ENCODE measurements at places on chromosomes 3 and 15.

GRCh38 chr3:113234688-113235260, 23.4 kb downstream of the BOC start:
- DNase-seq = no peak

DNA sequence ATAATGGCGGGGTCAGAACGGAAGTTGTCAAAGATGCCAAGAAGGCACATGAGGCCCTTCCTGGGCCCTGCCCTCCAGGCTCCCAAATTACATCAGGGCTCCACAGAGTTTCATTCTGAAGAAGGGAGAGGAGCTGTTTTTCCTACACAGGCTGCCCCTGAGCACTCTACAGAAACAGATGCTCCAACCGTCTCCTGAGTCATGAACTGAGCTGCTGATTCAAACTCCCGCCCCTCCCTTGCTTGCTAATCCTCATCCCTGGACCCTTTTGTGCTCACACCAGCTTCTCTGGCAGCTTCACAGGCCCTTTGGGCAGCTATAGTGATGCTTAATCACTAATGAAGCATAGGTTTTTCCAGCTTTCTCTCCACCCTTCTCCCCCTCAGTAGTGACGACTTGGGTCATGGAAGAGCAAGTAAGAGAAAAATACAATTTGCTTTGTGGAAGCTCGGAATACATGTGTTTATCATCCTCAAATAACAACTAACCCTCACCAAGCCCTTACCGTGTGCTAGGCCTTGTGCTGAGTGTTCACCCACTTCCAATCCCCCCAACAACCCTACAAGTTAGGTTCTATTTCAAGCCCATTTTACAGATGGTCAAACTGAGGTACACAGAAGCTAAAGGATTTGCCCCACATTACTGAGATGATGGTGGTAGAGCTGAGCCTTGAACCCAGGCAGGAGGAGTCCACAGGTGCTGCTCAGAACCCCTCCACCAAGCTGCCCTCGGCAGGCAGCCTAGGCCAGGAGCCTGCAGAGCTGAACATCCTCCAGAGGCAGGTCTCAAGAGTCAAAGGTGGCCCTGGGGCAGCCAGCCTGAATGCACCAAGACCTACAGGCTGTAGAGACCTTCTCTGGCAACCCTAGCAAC, 21.9 kb downstream of the MEGF11 start:
- no peak for DNase-seq

GRCh38 chr15:36590838-36591237, 11.4 kb downstream of the CDIN1 start:
- no peak for DNase-seq

DNA sequence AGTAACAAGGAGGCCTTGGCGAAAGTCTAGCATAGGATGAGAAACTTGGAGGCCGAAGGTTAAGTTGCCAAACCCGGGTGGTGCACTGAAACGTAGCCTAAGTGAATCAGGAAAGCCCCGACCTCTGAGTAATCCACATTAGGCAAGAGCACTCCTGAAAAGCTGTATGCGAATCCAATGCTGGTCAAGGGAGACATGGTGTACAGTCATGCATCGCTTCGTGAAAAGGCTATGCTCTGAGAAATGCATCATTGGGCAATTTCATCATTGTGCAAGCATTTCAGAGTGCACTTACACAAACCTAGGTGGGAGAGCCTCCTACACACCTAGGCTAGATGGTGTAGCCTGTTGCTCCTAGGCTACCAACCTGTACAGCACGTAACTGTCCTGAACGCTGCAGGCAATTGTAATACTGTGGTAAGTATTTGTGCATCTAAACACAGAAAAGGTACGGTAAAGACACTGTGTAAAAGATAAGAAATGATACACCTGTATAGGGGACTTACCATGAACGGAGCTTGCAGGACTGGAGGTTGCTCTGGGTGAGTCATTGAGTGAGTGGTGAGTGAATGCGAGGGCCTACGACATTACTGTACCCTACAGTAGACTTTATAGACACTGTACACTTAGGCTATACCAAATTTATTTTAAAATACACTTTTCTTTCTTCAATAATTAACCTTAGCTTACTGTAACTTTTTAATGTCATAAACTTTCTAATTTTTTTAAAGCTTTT, 222.5 kb downstream of the SHQ1 start:
- DNase-seq = no peak

Data from activated CD4-positive, alpha-beta T cell treated with anti-CD3 and anti-CD28 coated beads for 24 hours (primary cell).